Pancreas (tissue), 10 donors: ENCODE measurements at places on chromosomes 7 and 10.

GRCh38 chr7:4738711-4739527 is 36.5 kb upstream of the AP5Z1 start:
- no peaks in the 10 kb centered on the region for H3K27me3 ChIP-seq
- peak; percentile 21 for DNase-seq
- peaks cover 2% of the 10 kb centered on the region for H3K4me1 ChIP-seq
- no peaks in the 10 kb centered on the region for H3K36me3 ChIP-seq

GRCh38 chr10:96431211-96431970 is 72.6 kb upstream of the OPALIN start:
- no peaks in the 10 kb centered on the region for H3K4me1 ChIP-seq
- no peaks in the 10 kb centered on the region for H3K36me3 ChIP-seq
- H3K4me3 ChIP-seq, result no peak overlapping the region
- H3K27ac ChIP-seq, result no peak overlapping the region
- no peak for DNase-seq

DNA sequence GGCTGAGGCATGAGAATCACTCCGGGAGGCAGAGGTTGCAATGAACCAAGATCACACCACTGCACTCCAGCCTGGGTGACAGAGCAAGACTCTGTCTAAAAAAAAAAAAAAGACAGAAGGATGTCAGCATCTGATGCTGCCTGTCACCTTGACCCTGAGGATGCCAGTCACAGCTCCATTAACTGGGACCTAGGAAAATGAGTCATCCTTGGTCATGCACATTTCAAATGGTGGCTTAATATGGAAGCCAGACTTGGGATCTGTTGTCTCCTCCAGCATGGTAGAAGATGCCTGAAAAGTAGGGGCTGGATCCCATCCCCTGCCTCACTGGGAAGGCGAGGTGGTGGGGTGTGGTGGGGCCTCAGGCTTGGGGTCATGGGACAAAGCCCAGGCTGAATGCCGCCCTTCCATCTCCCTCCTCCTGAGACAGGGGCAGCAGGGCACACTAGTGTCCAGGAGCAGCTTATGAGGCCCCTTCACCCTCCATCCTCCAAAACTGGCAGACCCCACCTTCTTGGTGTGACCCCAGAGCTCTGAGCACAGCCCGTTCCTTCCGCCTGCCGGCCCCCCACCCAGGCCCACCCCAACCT is 1.3 kb downstream of the NOS3 start:
- no peak overlapping the region for H3K4me3 ChIP-seq
- H3K27me3 ChIP-seq, result no peaks in the 10 kb centered on the region
- DNase-seq, result no peak
- H3K4me1 ChIP-seq, result no peaks in the 10 kb centered on the region
- no peaks in the 10 kb centered on the region for H3K36me3 ChIP-seq
- H3K27ac ChIP-seq, result no peak overlapping the region

DNA sequence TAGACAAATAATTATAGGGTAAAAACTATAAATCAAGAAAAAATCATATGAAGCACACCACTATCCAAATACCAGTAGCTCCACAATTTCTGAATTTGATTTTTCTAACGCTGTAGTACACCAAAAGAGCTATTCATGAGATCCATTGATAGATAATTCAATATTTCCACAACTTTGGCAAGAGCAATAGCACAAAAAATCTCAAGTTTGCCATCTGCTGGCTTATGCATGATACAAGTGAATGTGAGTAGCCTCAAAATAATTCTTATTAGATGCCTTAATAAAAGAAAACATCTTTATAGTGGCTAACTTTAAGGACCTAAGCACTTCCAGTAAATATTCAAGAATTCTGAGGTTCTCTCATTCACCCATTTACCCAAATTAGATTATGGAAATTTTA is 2.2 kb upstream of the TMEM196 start:
- H3K4me1 ChIP-seq, result no peaks in the 10 kb centered on the region
- H3K4me3 ChIP-seq, result no peak overlapping the region
- no peak for DNase-seq
- no peak overlapping the region for H3K27ac ChIP-seq
- H3K27me3 ChIP-seq, result peaks cover 12% of the 10 kb centered on the region
